GM10248 (cell line): ENCODE measurements at places on chromosomes 6 and 20.

- no peak for DNase-seq
Observed at GRCh38 chr6:67544851-67545452, 1090.1 kb upstream of the ADGRB3 start.

DNA sequence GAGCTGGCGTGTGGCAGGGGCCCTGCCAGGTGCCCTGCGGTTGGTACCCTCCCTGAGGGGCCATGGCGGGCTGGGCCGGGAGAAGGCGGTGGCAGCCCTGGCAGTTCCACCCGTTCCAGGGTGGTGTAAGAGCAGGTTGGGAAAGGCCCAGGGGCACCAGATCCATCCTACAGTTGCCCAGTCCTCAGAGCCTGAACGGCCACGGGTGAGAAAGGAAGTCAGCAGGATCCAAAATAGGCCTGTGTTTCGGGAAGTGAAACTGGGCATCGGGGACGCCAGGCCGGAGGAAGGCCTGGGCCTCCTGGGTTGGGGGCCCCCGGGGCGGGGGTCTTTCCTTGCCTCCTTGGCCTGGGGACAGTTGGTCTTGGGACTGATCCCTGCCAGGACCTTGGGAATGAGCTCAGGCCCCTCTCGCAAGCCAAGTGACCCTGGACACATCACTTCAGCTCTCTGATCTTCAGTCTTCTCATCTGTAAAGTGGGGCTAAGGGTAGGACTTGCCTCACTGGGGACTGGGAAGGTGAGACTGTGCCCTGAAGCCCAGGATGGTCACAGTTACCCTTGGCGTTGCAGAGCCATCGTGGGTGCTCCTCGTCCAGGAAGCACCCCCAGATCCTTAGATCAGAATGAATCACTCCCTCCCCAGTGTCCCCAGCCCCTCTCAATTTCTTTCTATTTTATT, 18.1 kb upstream of the NOL4L start:
- peak; percentile 58 for DNase-seq

DNA sequence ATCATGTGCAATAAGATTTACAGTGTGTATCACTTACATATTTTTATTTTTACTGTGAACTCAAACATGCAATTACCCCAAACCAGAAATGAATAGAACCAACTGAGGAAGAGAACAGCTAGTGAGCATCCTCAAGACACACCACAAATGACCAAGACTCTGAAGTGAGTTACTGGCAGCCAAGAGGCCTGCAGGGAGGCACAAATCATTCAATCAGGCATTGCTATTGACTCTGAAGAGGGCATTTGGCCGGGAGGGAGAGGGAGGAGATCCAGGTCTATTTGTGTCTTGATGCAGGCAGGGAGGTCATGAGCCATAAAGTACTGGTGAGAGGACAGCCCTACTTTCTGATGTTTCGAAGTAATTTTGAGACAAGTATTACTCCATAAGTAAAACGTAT, 257.7 kb downstream of the BCKDHB start:
- no peak for DNase-seq

GRCh38 chr6:10874207-10874606, 7.6 kb downstream of the GCM2 start:
- DNase-seq = no peak

DNA sequence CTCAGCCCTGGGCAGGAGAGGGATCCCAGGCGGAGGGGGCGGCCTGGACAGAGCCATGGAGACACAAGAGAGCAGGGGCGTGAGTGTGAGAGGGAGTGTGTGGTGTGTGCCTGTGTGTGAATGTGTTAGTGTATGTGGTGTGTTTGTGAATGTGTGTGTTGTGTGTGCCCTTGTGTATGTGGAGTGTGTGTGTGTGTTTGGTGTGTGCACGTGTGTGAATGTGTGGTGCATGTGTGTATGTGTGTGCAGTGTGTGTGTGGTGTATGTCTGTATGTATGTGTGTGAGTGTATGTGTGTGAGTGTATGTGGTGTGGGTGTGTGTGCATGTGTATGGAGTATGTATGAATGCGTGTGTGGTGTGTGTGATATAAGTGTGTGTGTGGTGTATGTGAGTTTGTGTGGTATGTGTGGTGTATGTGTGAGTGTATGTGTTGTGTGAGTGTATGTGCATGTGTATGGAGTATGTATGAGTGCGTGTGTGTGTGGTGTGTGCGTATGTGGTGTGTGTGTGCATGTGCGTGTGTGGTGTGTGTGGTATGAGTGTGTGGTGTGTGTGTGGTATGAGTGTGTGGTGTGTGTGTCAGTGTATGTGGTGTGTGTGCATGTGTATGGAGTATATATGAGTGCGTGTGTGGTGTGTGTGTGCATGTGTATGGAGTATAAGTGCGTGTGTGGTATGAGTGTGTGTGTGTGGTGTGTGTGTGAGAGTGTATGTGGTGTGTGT, 175.2 kb upstream of the AFDN start:
- DNase-seq = no peak

GRCh38 chr20:4036351-4036750, 21.0 kb upstream of the RNF24 start:
- no peak for DNase-seq

DNA sequence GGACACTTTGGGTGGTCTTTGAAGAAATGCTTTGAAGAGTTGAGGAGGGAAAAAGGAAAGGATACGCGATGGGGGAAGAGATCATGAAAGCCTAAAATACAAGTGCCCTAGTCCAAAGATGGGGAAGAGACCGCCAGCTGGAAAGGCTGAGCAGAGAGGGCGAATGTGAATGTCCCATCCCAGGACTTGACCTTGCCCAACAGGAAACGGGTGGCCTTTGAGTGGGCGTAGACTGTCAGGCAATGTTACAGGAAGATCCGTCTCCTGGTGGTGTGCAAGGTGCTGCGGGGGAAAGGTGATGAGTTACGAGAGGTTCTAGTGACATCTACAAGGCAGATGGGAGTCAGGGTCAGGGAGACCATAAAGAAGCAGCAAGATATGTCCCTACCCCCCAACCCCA, 55.0 kb upstream of the TBXT start:
- peak; percentile 3 for DNase-seq

DNA sequence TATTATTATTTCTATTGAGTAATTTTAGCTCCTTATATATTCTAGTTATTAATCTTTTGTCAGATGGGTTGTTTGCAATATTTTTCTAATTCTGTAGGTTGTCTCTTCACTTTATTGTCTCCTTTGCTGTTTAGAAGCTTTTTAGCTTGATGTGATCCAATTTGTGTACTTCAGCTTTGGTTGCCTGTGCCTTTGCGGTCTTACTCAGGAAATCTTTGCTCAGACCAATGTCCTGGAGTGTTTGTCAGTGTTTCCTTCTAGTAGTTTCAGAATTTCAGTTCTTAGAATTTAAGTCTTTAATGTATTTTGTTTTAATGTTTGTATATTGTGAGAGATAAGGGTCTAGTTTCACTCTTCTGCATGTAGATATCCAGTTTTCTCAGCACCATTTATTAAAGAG, 916.0 kb upstream of the EYS start:
- DNase-seq = no peak

DNA sequence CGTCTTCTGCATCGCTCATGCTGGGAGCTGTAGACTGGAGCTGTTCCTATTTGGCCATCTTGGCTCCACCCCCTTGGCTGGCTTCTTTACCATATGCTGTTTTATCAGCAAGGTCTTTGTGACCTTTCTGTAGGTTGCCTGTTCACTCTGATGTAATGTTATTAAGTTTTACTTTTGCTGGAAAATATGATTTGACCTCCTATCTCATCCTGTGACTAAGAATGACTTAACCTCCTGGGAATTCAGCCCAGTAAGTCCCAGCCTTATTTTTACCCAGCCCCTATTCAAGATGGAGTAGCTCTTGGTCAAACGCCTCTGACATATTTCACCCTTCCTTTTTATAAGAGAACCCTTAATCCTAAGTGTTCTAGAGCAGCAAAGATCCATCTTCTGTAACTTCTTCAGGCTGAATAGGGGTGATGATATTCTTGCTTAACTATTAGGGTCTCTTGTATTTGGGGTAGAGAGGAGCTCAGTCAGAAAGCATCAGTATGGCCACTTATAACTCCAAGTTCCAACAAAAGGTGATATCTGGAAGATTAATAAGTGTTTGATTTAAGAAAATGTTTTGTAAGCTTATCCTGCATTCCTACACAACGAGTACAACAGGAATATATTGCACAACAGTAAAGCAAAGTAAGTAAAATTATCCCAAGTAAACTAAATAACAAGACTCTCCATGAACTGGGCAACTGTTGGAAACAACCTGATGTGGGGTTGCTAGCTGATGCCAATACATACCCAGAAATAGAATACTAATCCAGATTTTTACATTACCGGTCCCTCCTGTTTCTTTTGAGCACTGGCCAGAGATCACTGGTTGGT, 23.1 kb upstream of the HMGN3 start:
- DNase-seq = no peak

DNA sequence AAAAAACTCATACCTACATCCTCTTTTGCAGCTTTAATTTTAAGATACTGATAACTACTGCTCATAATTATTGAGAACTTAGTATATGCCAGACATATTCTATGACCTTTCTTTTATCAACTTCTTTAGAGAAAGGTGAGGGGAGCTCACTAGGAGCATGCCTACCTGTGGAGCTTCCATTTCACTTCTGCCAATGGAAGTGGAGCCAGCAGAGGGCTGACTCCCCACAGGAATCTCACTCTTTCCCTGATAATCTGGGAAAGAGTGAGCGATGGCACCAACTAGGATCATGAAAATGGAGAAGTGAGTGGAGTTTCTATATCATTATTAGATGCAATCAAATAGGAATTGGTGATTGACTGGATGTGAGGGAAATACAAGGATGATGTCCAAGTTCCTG, 484.9 kb downstream of the LMBRD1 start:
- no peak for DNase-seq

- no peak for DNase-seq
Observed at GRCh38 chr6:43921039-43921438, 151.0 kb downstream of the VEGFA start.

- peak; percentile 16 for DNase-seq
Observed at GRCh38 chr6:142395768-142396231, 94.0 kb downstream of the ADGRG6 start.

GRCh38 chr6:52362443-52363227, 684 bp downstream of the PAQR8 start:
- DNase-seq = peak; percentile 75

GRCh38 chr20:61251529-61252393, at the start of gene CDH4:
Gene CDH4, plus strand, starts transcription at chr20:61252261.
- DNase-seq = no peak

DNA sequence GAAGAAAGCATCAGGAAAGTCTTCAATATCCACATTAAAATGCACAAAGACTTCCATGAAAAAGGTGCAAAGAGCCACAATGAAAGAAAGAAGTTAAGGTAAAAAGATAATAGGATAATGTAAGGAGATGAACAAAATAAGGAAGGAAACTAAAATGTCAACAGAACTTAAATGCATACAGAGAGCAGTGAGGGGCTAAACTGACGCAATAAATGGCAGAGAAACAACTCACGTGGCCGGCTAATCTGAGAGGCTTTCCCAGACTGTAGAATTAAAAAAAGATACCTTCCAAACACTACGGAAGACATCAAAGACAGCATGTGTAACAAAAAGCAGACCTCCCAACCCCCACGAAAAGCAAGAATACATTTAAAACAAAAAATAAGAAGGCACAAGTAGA, 73.7 kb downstream of the GMDS start:
- DNase-seq = no peak

DNA sequence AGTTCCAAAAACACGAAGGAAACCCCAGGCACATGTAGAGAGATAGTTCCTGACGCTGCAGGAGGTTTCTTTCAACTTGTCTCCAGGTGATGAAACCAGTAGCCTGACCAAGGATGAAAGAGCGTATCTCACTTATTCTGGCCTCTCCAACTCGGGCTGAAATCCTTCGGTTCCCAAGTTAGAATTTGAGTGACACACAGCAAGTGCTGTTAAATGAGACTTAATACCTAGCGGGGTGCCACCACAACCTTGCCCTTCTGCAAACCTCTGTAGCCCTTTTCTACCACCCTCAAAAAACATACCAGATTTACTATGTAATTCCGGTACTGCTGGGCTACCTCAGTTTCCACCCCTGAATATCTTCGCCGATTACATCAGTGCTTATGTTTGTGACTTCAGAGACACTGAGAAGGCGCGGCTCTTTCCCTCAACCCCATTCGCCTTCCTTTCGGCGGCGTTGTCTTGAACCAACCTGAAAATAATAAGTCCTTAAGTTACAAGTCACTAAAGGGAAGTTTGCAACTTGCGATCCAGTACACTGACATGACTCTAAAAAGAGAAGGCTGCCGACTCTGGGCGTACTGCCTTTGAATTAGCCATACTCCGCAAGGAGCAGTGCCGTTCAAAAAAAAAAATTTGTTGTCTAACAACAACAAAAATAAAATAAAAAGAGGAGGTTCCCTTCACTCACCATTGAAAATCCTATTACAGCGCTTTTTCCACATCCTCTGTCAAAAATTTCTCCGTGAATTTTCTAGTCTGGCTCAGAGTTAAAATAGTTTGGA, 194.9 kb upstream of the ZNF184 start:
- DNase-seq = peak; percentile 20

DNA sequence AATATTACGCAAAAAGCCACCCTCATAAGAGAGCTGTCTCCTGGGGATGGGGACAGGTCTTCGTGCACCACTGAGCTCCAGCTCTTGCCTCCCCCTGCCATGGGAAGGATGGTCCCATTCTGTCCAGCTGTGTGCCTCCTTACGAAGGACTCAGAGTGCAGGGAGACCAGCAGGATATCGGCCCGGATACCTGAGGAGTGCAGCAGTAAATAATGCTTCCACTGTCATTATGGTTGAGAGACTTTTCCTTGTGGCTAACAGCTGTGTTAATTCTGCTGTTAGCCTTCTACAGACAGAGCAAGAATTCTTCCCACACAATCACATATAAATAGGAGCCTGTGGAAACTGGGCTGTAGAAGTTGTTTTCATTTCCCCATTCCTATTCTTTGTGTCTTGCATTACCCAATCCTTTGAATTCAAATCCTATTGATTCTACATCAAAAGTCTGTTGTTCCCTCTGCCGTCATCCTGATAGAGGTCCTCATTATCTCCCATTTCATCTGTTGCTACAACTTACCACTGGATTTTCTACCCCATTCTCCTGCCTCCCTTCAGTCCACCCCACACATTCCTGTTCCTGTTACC, 364.6 kb upstream of the SOX4 start:
- no peak for DNase-seq

DNA sequence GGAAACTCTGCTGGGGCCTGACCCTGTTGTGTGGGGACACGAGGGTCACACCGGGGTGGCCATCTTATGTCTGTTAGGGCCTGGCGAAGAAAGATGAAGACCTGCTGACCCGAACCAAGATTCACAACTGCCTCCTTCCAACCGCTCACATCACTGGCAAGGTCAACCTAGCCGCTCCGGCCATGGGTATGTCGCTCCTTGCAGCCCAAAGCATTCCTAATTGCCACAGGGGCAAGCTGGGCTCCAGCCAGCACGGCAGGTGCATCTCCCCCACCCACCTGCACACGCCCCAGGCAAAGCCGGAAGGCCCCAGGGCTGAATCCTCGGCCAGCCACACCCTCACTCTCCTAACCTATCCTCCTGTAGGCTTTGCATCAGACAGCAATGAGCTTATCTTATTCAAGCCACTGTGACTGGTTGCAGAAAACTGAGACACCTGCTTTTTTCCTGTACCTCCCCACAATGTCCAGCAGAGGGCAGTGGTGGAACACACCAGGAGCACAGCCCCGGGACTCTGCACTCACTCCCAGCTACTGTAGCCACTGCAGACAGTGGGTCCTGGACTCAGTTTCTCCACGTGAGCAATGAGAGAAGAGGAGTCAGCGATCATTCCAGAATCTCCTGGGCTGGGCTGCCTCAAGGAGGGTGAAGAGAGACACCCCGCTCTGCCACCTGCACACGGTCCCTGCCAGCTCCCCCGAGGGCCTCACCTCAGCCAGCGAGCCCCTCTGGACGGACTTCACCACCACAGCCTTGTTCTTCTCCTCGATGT, 170.2 kb downstream of the PREX1 start:
- peak; percentile 89 for DNase-seq

GRCh38 chr6:129744201-129744879, 34.4 kb upstream of the ARHGAP18 start:
- DNase-seq = no peak

GRCh38 chr20:36334281-36335205, 28.4 kb downstream of the DLGAP4 start:
- no peak for DNase-seq
